ENCODE measurements at places on chromosomes 6 and 20.

- no peak for DNase-seq
Observed at GRCh38 chr6:3753228-3753835, 1.8 kb upstream of the PXDC1 start.

DNA sequence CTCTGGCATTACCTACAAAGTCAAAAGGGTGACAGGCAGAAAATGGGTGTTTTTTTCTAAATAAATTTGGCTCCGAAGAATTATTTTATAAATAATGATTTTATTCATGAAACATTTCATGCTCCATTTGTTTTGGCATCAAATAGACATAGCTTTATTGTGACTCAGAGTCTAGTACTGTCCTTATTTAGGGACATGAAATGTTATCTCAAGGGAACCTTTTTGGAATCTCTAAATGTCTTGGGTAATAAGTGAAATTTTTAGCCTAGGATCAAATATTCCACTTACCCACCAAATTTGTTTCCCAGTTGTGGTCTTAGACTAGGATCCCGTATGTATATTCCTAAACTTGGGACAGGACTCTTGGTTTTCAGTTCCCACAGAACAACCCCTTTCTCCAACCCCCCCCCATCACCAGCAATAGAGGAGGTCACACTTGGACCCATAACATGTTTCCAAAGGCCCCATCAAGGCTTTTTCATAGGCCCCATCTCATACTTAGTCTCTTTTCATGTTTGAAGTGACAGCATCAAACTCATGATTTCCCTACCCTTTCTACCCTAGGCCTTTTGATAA, 81.8 kb downstream of the JAG1 start:
- no peak for DNase-seq

GRCh38 chr6:139149383-139149782, 14.5 kb downstream of the HECA start:
- no peak for DNase-seq

DNA sequence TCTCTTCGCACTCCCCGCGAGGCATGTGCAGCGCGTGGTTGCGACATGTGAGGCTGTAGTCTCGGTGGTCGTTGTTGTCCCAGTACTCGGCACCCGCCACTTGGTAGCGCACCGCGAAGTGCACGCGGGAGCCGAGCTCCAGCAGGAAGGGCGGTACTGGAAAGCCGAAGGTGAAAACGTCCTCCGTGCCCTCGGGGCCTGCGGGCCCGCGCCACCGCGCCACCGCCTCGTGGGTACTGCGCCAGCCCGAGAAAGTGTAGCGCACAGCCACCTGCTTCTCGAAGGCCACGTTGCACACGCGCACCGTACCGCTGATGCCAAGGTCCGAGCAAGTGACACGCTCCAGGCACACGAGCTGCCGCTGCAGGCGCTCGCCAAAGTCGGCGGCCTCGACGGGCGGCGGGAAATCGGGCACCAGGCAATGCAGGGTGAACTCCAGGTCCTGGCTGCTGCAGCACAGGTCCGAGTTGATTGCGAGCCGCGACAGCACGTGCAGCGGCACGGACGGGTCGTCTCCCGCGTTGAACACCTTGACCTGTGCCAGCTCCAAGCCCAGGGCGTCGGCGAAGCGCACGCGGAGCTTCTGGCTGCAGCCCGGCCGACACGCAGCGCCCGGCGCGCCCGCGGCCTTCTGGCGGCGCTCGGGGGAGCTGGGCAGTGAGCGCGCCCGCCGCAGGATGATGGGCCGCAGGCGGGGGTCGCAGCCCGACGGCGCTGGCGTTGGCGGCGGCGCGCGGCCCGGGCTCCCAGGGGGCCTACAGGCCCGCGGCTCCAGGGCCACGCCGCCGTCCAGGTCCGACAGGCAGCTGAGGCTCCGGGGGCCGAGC, 840 bp downstream of the PPP1R3D start:
- no peak for DNase-seq

GRCh38 chr6:99151634-99152346, 197.7 kb downstream of the FAXC start:
- DNase-seq, result no peak

DNA sequence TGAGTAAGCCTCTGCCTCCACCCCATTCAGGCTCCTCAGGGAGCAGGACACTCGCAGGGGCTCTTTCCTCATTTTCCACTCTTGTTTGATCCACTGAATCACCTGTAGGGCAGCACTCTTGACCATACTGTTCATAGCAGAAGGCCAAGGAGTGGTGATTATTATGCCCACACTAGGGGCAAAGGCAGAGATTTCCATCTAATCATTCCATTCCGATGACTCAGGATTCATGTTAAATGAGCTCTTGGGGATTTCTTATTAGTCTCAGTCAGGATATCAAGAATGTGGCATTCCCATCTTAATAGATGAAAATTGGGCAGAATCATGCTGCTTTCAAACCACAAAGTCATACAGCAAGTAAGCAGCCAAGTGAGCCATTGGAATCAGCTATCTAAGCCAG, 101.9 kb upstream of the MOCS1 start:
- DNase-seq, result no peak

GRCh38 chr6:74161380-74161779, 465.4 kb downstream of the CD109 start:
- no peak for DNase-seq

DNA sequence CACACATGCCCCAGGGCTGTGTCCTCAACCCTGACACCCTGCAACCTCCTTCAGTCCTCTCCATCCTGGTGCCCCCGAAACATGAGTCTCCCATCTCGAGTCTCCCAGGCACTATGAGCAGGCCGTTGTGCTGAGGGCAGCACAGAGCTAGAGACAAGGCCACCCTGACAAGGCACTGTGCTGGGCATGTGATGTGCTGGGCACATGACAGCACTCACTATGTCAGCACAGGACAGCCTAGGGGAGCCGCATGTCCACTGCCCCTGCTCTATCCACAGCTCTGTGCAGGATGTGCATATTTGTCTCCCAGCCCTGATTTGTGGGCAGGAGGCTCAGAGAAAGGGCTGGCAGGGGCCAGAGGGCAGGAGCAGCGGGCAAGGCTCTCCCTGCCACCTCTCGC, 362.1 kb upstream of the AGPAT4 start:
- DNase-seq, result no peak

- no peak for DNase-seq
Observed at GRCh38 chr20:2847802-2848201, 7.3 kb downstream of the VPS16 start.

DNA sequence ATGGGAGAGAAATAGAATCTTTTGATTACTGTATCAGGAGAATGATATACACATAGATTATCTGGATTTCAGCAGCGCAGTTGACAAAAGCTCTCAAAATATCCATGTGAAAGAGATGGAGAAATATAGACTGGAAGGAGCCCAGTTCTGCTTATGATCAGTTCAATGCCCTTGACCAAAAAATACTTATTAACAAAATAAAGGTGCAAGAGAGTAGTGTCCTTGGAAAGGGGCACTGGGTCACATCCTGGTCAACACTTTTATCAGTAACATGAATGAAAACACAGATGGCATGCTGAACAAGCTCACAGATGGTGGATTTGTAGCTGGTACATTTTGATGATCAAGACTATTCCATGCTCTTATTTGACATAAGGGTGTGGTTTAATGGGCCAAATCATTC, 63.9 kb upstream of the PLEKHG1 start:
- no peak for DNase-seq

GRCh38 chr20:43744966-43745730, 18.3 kb upstream of the GTSF1L start:
- DNase-seq, result no peak

GRCh38 chr6:37172912-37173492, 3.0 kb downstream of the PIM1 start:
- DNase-seq, result no peak

DNA sequence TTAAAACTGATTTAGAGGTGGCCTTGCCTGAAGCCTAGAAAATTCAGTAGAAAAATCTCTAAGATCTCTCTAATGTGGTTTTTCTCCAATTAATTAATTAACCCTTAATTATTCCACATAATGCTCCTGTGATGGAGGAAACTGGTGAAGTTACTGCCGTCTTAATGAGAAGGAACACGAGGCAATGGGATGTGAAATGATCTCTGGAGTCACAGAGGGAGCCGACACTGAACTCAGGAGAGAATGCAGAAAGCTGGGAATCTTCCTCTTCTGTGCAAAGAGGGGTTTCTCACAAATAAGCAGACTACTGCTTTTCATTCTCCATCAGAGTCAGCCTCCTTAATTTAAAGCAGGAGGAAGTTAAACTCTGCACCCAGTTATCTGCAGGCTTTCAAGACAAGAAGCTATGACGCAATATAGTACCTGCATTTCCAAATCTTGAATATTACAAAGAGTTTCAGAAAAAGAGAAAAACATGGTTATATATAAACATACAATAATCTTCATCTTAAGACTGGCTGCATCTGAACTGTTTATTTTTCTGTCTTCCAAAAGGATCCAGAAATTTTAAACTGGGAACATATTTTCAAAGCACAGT, 18.1 kb upstream of the SNRPB2 start:
- DNase-seq, result no peak

GRCh38 chr20:22575087-22575721, 9.2 kb downstream of the FOXA2 start:
- DNase-seq, result no peak

GRCh38 chr6:82095091-82095490, 152.5 kb downstream of the IBTK start:
- no peak for DNase-seq

GRCh38 chr6:52053038-52053695, 34.2 kb downstream of the PKHD1 start:
- no peak for DNase-seq

GRCh38 chr6:142112451-142113061, 20.2 kb upstream of the GJE1 start:
- DNase-seq, result peak; percentile 34

- no peak for DNase-seq
Observed at GRCh38 chr6:149228311-149228955, 89.1 kb upstream of the TAB2 start.

GRCh38 chr20:48747840-48748414, 79.9 kb downstream of the PREX1 start:
- no peak for DNase-seq

GRCh38 chr20:38835792-38836191, 30.3 kb downstream of the PPP1R16B start:
- no peak for DNase-seq
